Natural killer cell (primary cell): ENCODE measurements at places on chromosomes 12 and 14.

DNA sequence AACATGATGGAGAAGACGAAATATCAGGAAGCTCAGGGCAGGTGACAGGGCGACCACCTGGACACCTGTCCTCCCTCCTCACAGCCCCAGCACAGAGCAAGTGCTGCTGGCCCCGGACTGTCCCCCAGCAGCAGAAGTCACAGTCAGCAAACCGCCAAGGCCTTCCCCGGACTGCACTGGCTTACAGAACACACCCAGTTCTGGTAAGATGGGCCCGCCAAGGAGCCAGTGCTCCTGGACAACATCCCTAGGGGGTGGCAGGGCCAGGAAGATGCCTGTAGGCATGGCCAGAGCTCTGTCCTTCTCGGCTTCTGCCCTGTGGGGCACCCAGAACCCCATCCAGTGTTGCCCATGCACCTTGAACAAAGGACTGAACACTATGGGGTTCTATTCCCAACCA, 77.9 kb downstream of the BCL11B start:
- DNase-seq, result no peak

DNA sequence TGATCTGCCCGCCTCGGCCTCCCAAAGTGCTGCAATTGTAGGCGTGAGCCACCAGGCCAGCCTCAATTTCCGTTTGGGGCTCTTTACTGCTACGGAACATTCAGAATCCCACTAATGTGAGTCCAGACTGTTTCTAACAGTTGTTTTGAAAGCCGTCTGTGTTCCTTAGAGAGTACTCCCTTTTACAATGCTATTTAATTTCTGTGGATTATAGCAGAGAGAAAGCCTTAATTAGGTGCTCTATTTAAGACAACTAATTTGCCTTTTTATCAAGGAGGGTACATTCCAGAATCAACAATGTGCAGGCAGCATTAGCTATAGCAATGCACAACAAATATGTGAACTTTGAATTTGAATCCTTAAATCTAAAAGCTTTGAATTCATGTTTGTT, 2.8 kb upstream of the SAV1 start:
- DNase-seq, result no peak

- no peak for DNase-seq
Observed at GRCh38 chr12:29545102-29545467, 47.6 kb upstream of the OVCH1 start.

- no peak for DNase-seq
Observed at GRCh38 chr12:120247183-120247582, 18.3 kb downstream of the PXN start.

DNA sequence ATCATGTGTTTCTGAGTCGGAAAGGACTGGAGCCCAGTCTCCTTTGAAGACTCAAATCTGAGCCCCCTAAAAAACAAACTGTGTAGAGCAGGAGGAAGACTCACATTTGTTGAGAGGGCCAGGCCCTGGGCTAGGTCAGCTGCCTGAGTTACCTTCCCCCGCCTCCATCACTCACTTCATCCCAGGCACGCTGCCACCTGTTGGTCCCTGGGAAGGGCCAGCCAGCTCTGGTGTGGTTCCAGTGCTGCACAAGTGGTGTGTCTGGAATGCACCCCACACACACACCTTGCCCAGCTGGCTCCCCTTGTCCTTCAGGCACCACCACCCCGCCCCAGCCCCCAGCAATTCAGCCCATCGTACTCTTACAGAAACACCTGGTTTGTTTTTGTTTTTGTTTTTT, 9.0 kb downstream of the MVK start:
- DNase-seq, result no peak

DNA sequence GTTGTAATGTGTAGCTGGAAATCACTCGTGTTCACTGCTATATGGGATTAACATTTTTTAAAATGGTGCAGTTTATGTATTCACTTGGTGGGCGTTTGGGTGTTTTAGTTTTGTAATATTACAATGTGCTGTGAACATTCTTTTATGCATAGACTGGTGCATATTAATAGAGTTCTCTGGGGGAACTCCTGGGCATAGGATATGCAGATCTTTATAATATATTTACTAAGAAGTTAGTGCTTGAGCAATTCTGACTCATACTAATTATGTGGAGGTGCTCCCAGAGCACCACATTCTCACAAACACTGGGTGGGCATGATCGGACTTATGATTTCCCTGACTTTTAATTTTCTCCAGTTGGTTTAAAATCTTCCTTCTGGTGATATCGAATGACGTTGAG, 342.3 kb downstream of the PDZRN4 start:
- DNase-seq, result no peak

- DNase-seq, result no peak
Observed at GRCh38 chr12:93925585-93926205, 222.7 kb upstream of the PLXNC1 start.

DNA sequence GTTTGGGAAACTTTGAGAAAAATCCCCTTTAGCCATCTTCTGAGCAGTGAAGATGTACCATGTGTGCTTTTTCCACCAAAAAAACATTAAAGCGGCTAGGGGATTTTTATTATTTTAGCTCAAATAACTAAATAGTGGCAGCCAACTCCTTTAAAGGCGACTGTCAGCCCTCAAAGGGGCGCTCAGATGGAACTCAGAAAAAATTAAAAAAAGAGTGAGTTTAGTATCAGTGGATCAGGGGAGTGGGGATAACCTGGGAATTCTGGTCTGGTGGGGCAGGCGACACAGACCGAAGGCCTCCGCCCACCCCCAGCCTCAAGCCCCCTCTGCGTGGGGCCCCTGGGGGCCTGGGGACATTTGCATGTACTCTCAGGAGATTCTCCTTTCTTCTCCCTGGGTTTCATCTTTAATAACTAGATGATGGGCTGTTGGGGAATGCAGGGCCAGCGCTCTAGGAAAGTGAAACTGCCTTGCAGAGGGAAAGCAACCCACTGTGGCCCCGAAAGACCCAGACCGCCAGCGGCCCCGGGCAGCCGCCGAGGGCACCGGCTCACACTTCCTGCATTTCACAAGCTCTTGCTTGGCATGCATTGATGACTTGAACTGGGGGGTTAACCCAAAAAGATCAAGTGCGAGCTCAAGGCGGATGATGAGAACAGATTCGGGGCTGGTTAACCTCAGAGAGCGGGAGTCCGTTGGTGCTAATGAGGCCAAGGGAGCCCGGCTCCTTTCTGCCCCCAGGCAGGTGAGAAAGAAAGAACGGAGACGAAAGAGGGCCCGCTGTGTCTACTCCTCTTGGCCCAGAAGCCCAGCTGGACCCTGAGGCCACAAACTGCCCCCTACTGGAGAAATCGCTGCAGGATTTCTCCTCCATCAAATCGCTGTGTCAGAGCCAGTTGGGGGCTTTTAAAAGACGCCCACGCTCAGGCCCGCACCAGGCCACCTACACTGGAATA, 7.3 kb upstream of the BATF start:
- peak; percentile 78 for DNase-seq

DNA sequence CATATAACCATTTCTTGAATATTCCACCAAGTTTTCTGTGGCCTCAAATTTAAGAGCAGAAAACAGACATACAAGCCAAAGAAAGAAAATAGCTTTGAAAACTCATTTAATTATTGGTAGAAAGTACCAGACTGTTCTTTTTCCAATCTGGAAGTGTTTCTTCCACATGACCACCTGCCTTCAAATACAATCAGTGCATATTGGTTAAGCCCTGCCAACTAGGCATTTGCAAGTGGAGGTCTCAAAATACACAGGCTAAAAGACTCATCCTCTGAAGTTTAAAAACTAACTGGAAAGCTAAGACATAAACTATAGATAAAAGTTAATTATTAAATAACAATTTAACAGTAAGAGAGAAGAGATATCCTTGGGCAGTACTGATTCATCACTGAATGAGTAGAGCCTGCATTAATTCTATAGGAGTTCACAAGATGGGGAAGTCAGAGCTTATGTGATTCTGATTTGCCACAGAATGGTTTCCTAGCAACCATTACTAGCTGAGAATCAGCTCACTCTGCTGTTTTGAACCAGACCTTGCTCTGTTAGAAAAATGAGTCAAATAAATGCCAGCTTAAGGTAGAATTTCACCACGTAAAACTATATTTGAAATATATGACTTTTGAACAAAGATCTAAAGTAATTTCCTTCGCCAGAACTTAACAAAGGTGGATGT, 433.8 kb downstream of the FUT8 start:
- DNase-seq, result no peak

DNA sequence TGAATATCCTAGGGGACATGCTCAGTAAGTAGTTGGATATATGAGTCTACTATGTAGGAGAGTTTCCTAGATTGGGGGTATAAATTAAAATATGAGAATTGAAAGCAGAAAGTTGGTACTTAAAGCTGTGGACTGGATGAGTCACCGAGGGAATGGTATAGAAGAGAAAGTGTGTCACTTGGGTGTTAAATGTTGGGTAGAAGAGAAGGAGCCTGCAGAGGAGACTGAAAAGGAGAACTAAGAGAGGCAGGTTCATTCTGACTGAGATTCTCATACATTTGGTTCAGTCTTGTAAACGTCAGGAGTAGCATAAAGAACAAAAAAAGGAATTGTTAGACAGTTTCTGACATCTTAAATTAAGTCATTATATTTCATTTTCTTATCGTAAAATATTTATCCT, 19.9 kb downstream of the LRRC9 start:
- no peak for DNase-seq

DNA sequence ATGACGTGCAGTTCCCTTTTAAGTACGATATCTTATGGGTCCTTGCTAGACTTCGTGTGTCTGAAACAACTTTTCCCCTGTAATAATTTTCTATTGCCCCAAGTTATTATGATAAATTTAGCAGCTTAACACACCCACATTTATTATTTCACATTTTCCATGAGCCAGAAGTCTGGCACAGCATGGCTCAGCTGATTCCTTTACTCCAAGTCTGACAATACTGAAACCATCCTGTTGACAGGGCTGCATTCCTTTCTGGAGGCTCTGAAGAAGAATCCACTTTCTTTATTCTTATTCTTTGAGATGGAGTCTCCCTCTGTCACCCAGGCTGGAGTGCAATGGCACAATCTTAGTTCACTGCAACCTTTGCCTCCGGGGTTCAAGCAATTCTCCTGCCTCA, 80.9 kb downstream of the DENND5B start:
- DNase-seq, result no peak
